ENCODE measurements at places on chromosomes 5 and 9.

- DNase-seq = no peak
These were observed 10.0 kb downstream of the OTULINL start for GRCh38 chr5:14591548-14591947.

- DNase-seq = no peak
These were observed 18.7 kb upstream of the WDR38 start for GRCh38 chr9:124834591-124834990.

DNA sequence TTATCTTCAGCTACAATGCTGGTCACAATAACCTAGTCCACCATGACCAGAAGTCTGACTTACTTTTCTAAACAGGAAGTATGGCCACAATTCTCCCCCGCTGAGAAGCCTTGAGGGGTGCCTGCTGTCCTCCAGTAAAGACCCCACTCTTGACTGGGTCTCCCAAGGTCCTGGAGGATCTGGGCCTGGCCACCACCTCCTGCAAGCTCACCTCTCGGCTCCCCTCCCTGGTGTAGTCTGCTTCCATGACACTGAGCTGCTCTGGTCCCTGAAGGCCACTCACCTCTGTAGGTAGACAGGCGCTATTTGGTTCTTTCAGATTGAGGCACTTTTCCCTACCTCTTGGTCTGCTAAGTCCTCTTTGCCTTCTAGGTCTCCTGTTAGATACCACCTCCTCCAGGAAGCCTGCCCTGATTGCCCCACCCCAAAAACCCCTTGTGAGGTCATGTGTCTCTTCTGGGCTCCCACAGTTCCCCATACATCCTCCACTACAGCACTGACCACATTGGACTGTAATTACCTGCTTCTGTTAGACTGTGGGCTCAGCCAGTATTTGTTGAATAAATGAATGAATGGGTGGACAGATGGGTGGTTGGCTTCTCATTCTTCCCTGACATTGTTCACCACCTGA is 62.6 kb upstream of the IER5L start:
- DNase-seq = no peak

GRCh38 chr5:6900247-6901227 is 187.3 kb downstream of the TENT4A start:
- DNase-seq = no peak

DNA sequence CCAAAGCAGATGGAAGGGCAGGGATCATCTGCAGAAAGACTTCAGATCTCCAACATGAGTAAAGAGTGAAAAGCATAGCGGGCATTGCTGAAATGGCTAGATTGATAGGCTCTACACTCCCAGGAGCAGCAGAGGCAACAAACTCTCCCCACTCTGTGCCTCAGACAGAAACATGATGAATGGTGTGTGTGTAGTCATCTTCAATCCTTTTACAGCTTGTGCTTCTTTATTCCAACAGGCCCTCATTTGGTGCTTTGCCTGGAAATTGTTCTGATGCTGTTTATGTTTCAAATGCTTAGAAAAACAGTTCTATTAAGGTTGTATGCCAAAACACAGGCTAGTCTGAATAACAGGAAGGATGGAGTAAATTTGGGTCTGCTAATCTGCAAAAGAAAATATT is 176.2 kb downstream of the DMRTA1 start:
- DNase-seq = no peak

- DNase-seq = no peak
These were observed 90.3 kb downstream of the ANKRD55 start for GRCh38 chr5:56142614-56143372.

DNA sequence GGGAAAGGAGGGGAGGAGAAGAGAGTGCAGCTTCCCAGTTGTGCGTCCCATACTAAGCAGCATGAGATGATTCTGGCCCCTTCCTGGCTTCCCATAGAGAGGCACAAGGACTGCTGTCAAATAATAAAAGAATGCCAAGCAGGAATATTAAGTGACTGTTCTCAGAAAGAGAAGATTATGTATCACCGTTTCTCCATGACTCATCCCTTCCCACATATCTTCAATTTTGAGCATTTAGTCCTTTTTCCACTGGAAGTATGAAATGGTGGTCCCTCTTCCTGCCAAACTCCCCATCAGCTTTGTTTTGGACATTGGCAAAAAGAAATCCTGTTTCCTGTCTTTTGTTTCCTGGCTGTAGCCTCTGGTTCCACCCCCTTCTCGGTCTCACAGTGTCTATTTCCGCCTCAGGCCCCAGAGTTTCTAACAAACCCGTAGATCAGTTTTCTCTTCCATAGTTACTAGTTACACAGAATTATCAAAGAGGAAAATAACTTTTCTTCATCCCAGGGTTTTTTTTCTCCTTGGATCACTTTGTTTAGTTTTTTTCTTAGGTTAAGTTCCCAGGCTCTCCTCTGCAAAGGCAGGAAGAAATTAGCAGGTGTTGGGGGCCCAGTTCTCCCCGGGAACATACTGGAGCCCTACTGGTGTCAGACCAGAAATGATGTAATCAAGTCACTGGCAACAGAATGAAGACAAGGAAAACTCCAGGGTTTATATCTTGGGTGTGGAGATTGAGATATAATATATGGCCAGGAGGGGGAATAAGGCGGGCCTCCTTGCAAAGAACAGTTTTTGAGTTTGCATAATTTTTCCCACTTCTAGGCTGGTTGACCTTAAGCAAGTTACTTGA is 26.4 kb upstream of the ARHGAP26 start:
- no peak for DNase-seq

GRCh38 chr9:85547599-85547998 is 194.2 kb downstream of the AGTPBP1 start:
- DNase-seq = no peak

GRCh38 chr5:93800988-93801811 is 59.8 kb upstream of the POU5F2 start:
- peak; percentile 21 for DNase-seq

- DNase-seq = no peak
These were observed 62.5 kb downstream of the EXOSC2 start for GRCh38 chr9:130756037-130756436.

DNA sequence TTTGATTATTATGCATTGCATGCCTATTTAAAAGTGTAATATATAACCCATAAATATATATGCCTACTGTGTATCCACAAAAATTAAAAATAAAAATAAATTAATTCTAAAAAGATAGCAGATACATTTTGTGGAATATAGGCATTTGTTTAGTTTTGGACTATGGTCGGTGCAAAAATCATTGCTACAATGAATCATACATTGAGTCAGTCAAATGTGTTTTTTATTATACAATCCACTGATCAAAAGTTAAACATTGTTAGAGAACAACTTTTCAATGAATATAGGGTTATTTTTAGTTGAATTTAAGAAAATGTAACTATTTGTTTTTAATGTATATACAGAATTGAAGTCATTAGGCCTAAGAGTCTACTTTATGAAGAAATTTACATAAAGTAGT is 885.9 kb downstream of the EFNA5 start:
- DNase-seq = no peak

GRCh38 chr5:118806571-118806970 is 181.8 kb downstream of the DTWD2 start:
- DNase-seq = no peak

DNA sequence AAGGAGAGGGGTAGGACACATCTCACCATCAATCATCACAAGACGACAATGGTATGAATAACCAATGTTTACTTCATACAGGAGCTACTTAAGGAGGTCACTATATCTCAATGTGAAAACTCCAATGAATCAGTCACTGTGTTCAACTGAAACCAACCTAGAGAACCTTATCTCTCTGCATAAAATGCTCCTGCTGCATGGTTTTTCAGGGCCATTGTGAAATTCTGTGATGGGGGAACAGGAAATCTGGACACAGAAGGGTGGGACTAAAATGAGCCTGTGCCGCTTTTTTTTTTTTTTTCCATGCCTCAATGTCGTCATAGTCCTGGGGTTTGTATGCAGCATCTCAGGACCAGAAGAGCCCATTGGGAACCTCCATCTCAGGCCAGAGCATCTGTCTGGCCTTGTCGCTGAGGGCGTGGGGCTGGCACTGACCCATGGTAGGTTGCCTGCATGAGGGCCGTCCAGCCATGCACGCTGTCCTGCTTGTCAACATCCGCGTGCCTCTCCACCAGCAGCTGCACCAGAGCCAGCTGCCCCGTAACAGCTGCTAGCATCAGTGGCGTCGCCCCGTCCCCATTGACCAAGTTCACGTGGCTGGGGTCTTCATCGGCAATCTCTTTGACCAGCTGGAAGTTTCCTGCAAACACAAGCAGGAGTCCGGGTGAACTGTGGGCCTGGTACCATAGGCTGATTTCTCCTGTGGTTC is 12.7 kb downstream of the ANKS6 start:
- DNase-seq = no peak

DNA sequence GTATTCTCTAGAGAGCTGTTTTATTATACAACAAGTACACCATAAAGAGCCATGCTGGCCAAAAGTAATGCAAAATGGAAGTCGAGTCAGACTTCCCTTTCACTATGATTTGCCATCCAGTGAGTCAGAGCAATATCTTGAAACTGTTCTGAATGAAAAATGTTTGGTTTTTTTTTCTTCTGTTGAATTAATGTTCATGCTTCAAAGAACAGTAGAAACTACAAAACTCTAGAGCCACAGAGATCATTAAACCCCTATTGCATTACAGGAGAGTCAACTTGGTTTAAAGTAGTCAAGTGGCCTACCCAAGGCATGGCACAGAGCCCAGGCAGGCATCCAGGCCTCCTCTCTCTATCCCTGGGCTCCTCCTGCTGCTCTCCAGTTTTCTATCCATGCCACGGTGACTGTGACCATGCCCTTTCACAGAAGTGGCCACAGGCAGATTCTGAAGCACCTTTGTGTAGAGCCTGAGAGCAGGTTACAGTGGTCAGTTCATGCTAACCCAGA is 358.9 kb downstream of the DEPDC1B start:
- DNase-seq = no peak

DNA sequence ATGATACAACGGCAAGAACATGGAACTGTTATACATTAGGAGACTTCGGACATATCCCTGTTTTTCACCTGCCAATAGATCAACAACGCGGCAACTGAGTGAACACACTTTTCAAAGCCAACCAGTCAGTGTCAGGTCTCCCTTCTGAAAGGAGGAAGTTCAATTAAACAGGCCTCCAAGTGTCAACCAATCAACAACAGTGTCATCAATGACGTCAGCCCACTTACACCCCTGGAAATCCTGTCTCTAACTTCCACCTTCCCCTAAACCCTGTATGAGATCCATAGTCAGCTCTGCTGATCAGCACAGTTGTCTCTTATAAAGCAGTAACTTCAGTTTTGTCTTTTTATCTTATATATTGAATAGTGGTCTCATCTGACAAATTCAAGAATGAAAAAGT is 36.6 kb downstream of the DMRT3 start:
- no peak for DNase-seq

- DNase-seq = no peak
These were observed 84.3 kb upstream of the SLC1A3 start for GRCh38 chr5:36521838-36522745.

- DNase-seq = no peak
These were observed 281.1 kb upstream of the ANKRD55 start for GRCh38 chr5:56514245-56514644.

GRCh38 chr5:109859537-109859936 is 169.8 kb downstream of the MAN2A1 start:
- DNase-seq = no peak

- DNase-seq = no peak
These were observed 141.2 kb upstream of the IER5L start for GRCh38 chr9:129319076-129319937.

- no peak for DNase-seq
These were observed 424.1 kb upstream of the CD180 start for GRCh38 chr5:67620424-67621397.

GRCh38 chr5:77170-77501 is 14.8 kb upstream of the PLEKHG4B start:
- DNase-seq = no peak

- no peak for DNase-seq
These were observed 3.5 kb downstream of the HEMGN start for GRCh38 chr9:97934321-97935115.

DNA sequence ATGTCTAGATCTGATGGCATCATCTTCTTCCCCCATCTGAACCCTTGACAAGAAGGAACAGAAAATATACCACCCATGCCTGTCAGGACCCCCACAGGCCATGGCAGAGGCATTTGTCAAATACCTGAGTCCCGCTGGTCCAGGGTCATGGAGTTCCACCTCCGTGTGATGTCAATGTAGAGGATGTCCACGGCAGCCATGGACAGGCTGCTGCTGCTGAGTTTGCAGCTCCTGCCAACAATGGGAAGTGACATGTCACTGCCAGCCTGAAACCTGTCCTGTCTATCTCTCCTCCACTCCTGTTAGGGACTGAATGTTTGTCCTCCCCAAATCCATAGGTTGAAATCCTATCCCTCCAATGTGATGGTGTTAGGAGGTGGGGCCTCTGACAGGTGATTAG is 208.8 kb downstream of the DAB2IP start:
- no peak for DNase-seq

DNA sequence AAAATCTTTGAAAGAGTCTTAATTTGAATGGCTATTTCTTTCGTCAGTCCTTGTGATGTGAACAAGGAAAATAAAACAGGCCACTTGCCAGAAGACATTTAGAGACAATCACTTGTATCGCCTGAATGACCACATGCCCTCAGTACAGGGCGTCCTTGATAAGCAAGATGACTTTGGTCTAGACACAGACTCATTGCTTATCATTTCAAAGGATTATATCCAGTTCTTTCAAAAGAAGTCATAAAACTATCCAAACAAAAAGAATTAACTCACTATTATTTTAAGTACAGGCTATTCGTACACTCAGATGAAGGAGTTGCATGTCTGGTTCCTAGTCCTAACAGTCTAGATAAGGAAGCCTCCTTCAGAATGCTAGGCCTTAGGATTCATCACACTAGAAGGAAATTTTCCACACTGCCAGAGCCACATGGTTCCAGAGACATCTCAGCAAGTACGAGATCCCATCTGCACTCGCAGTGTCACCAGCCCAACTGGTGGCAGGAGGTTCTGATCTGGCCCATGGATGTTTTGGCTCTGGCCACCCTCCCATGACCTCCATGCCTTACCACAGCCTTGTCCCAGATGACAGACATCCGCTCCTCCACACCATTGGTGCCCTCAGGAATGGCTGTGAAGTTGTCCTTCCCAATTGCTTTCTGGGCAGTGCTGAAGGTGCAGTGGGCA is 109.6 kb downstream of the DPYSL3 start:
- no peak for DNase-seq

DNA sequence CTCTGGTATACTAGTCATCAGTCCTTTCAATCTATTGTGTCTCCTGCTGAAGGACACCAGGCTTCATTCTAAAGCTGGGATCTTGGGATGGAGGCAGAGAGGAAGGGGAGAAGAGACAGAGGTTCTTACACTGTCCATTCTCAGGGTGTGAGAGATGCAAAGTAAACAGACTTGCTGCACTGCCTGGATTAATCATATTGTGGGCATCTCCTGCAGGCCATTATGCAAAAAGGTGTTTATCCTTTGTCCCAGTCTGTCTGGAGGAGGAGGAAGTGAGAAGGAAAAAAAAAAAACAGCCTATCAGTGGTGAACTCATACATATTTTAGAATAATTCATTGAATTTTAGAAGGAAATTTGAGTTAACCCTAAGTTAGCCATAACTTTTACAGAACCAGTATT is 92.9 kb upstream of the TNPO1 start:
- DNase-seq = no peak

- DNase-seq = no peak
These were observed 627.9 kb downstream of the KCTD16 start for GRCh38 chr5:144798595-144798994.

Data from activated CD4-positive, alpha-beta T cell treated with anti-CD3 and anti-CD28 coated beads for 24 hours (primary cell).